ENCODE measurements at places on chromosomes 5 and 9. TPM values are rescaled to one million over a fixed set of nuclear protein-coding genes. Genes with fewer than 3 reads are reported as not detected.

The KCNIP1 gene
- not detected for polyA plus RNA-seq

The IL7R gene
- polyA plus RNA-seq = 5.2 TPM

The ABO gene
- polyA plus RNA-seq = 0.93 TPM

The TSTD2 gene
- polyA plus RNA-seq = 7.7 TPM

The PCDHB6 gene
- polyA plus RNA-seq = not detected

The PDCD1LG2 gene
- polyA plus RNA-seq = not detected

The PCDHB11 gene
- not detected for polyA plus RNA-seq

The TMEM171 gene
- not detected for polyA plus RNA-seq

The SLC36A2 gene
- not detected for polyA plus RNA-seq

The SUB1 gene
- 402 TPM for polyA plus RNA-seq

The TAF11L10 gene
- not detected for polyA plus RNA-seq

The SPINK4 gene
- polyA plus RNA-seq = not detected

The DMXL1 gene
- 55.4 TPM for polyA plus RNA-seq

The PCDHB9 gene
- not detected for polyA plus RNA-seq

The AJM1 gene
- polyA plus RNA-seq = not detected

The SEC61B gene
- 184 TPM for polyA plus RNA-seq
